ENCODE measurements at places on chromosomes 11 and 22.

DNA sequence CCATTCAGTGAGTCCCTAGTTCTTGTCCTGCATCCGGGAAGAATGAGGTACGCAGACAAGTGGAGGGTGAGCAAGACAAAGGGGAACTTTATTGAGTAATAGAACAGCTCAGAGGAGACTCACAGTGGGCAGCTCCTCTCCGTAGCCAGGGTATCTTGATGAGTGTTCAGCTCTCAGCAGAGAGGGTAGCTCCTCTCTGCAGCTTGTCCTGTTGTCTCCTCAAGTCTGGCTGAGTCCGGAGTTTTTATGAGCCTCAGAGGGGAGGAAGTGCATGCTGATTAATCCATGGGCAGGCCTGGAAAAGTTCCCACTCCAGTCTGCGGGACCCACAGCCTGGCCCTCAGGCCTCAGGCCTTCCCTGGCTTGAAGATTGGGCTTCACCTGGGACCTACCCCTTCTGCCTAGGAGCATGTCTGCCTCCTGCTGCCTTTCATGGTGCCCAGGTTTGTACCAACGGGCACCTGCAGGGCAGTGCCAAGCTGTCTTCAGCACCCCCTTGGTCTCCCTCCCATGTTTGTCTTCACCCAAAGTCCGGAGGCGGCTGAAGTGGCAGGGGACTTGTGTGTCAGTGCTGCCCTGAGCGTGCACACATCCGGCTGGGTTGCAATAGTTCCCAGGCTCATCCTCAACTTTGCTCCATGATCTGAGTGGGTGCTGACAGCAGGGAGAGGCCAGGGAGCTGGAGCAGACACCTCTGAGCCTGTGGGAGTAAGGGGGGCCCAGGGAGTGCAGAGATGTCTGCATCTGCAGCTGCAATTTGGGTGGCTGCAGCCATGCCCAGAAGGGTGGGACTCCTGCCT lies 134.2 kb downstream of the LDLRAD3 start:
- no peak for DNase-seq

- DNase-seq = no peak
Measured at GRCh38 chr11:17277024-17277584, 565 bp downstream of the NUCB2 start.

DNA sequence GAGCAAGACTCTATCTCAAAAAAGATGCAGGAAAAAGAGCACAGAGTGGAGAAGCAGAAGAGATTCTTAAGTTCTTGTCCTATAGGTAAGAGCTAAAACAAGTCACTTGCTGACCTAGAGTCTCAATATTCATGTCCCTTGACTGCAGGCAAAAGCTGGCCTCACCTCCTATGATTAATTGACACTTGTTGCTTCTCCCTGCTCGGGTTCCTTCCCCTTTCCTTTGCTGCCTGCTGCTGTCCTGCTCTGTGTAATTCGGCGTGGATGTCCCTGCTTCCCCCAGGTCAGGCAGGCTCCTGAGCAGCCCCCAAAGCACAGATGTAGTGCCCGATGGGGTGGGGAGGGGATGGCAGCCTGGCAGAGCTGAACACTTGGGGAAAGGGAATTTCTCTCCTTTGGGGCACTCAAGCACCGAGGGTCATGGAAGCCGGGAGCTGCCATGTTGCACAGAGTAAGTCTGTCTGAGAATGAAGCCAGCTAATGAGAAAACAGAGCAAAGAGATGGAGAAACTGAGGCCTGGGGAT lies 60.8 kb upstream of the NUP50 start:
- no peak for DNase-seq

GRCh38 chr11:132610216-132610615 lies 922.1 kb downstream of the OPCML start:
- no peak for DNase-seq

GRCh38 chr11:986270-986951 lies 50.1 kb downstream of the MUC6 start:
- peak; percentile 51 for DNase-seq

DNA sequence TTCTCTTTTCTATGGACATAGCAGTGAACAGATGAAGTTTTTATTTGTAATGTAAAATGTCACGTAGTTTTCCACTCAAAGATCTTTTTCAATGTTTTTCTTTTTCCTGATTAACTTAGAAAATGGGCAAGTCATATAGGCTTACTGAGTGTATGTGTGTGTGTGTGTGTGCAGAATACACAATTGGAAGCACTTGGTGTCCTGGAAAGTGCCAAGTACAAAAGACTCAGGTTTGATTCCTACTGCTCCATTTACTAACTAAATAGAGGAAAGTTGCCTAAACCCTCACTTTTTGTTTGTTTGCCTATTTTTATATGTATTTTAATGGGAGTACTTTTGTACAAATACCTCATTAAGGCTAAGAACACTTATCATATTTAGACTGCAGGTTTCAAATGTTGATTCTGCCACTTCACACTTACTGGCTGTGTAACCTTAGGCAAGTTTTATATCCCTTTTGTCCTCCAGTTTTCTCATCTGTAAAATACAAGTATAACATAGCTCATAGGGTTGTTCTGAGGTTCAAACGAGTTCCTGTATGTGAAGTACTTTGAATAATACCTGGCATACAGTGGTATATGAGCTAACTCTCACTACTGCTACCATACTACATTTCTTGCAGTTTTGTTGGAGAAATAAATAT lies 90.1 kb downstream of the TYR start:
- peak; percentile 36 for DNase-seq

DNA sequence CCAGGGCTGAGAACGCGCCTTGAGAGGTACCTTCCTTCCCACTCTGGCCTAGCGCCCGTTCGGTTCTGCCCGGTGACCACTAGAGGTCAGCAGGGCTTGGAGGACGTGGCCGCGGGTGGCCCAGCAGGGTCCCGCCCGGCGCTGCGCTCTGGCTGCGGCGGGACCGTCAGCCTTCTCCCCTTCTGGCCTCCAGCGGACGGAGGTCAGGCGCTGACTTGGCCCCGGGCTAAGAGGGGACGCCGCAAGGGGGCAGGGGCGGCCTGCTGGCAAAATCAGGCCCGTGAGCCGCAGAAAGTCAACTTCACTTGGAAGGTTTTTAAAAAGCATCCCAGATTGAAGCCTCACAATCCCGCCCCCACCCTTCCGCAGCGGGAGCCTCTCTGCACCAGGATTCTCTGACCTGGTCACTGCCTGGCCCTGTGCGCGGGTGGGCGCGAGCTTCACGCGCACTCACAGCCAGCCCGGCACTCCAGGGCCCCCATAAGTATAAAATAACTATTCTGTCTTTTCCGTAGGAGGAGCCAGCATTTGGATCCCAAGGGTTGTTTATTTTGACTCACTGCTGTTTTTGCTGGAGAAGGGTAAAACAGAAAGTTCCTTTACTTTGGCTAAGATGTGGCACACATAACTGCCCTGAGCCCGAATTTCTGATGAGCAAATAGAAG lies 23.2 kb upstream of the ZBTB16 start:
- DNase-seq = peak; percentile 58

DNA sequence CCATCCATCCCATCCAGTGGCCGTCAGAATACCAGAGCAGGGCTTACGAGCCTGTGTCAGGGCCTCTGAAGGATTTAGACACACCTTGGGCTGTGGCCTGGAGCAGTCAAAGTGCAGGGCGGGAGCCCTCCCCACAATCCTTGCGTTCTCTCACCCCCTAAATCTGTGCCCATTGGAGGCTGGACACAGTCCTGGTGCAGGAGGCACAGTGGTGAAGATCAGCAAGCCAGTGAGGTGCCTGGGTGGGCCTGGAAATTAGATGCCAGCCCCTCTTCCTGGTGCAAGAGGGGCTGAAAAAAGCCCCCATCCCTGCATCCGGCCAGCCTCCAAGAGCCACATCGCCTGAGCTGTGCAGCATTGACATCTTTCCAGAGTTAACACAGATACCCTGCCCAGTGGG lies 1045.8 kb downstream of the TBC1D22A start:
- no peak for DNase-seq

GRCh38 chr22:28146401-28147314 lies 227.6 kb upstream of the PITPNB start:
- no peak for DNase-seq

GRCh38 chr11:112160091-112160848 lies 3.6 kb downstream of the IL18 start:
- DNase-seq = no peak

- DNase-seq = no peak
Measured at GRCh38 chr11:120316880-120317688, 8.0 kb upstream of the TLCD5 start.

- DNase-seq = no peak
Measured at GRCh38 chr11:24521601-24522000, 24.7 kb downstream of the LUZP2 start.

DNA sequence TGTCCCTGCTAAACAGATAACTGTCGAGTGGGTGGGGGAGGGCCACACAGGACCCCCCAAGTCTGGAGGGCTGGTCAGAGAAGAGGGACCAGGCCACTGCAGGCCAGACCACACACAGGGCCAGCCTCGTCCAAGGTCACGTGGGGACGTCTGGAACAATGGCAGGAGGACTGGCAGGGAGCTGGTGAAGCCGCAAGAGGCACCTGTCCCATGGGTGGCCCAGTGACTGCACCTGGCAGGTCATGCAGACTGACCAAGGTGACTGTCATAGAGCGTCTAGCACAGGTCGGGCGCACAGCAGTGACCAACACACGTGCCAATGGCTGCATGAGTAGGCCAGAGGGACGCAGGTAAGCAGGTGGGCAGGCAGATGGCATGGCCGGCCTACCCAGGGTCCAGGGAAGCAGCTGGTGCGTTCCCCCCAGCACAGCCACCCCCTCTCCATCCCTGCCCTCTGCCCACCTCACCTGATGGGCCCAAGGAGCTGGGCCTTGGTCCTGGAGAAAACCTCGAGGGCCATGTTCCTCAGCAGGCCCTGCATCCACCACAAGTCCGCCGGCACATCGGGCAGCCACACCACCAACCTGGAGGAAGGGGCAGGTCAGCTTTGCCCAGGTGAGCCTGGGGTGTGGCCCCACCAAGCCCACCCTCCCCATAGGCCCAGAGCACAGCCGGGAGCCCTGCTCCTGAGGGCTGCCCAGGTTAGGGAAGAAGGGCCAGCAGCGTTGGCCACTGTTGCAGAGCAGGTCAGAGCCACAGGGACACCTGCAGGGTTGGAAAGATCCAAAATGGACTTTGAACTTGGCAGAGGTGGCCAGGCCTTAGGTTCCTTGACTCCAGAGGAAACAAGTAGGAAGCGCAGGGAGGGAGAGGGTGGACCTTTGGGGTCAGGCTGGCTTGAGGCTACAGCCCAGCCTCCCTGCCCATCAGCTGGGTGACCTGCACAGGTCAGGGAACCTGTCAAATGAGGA lies 10.4 kb downstream of the PNPLA5 start:
- DNase-seq = no peak

DNA sequence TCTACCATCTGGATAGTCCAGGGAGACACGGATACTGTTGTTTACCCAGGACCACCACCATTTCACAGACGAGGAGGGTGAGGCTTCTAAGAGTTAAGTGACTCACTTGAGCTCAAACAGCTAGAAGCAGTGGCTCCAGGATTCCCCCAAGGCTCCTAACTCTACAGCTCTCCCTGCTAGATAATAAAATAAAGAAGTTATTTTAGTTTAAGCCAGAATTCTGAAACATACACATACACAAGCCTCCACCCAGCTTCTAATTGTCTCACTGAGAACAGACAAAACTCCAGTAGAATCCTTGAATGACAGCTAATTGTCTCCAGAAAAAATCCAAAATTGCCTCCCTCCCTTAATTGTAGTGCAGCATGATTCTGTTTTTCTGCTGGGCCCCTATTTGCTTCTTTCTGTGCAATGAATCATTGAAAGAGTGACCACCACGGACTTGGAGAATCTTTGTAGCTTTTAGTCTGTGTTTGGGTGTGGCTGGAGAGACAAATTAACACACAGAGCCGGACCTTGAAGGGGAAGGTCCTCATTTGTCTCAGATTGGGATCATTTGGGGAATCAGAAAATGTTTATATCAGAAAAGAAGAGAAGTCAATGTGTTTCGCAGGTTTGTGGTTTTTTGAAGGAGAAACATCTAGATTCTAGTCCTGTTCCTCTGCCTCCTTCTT lies 64.9 kb downstream of the COMMD9 start:
- no peak for DNase-seq

DNA sequence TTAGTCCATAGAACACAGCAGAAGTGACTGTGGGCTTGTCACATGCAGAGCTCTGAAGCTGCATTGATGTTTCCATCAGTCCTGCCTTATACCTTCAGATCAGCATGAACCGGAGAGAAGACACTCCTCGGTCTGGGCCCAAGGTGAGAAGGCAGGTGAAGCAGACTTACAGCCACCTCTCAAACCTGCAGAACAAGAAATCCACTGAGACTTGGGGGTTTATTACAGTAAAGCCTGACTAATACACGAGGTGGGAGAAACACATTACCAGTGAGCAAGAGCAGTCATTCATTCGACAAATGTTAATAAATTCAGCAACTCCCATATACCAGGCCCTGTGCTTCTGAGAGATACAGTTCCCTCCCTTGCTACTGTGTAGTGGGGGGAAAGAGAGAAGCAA lies 279.0 kb downstream of the DDX10 start:
- no peak for DNase-seq

DNA sequence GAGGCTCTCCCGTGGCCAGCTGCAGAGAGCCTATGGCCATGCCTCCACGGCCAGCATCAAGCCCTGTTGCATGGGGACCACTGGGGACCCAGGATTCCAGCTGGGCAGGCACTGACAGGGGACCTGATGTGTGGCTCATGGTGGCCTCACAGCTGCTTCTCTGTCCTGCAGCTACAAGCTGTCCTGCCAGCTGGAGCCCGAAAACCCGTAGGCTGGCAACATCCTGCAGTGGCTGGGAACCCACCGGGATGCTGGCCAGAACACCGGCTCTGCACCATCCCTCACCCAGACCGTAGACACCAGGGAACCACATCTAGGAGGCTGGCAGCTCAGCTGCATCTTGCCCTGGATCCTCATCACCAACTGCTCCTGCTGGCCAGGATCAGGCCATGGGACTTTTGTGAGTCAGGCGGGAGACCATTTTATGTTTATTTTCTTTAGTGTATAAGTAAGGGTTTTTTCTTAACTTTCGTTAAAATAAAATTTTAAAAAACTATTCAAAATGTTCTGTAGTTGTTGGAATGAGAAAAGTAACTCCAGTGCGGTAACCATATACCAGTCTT lies 7.9 kb downstream of the RGL4 start:
- no peak for DNase-seq

DNA sequence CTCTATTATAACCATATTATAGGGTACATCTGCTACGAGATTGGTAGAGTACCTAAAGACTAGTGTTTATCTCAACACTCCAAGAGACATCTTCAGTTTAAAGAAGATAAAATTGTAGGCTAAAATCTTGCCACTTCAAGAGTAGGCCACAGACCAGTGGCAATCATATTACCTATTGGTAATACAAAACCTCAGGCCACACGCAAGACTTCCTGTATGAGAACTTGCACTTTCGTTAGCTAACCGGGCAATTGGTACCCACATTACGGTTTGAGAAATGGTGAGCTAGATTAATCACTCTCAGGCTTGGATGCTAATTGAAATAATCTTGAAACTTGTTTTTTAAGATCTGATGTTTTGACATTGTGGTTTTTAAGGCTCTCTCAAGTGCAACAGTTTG lies 772.7 kb downstream of the LRRC4C start:
- DNase-seq = no peak

DNA sequence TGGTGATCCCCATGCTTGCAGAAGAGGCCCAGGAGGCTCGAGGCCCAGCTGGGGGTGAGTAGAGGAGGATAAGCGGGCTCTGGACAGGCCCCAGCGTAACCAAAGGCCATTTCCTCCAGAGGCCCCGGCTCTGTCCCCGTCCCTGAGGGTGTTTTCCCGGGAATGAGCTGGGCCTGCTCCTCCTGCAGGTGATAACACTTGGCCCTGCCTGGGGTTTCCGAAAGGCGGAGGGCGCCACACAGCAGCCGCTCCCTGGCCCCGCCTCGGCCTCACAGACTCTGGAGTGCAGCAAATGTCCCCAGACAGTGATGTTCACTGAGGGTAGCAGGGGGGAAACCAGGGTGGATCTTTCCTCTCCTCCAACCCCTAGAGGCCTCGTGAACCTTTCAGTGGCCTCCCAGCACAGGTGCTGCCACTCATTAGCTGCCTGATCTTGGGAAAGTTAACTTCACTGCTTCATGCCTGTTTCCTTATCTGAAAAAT lies 10.5 kb upstream of the MGAT3 start:
- DNase-seq = peak; percentile 26
